Activated CD4-positive, alpha-beta T cell treated with anti-CD3 and anti-CD28 coated beads for 1 hour (primary cell): ENCODE measurements at places on chromosomes 13 and 19.

GRCh38 chr13:95870421-95870820, 182.8 kb downstream of the UGGT2 start:
- DNase-seq: no peak

DNA sequence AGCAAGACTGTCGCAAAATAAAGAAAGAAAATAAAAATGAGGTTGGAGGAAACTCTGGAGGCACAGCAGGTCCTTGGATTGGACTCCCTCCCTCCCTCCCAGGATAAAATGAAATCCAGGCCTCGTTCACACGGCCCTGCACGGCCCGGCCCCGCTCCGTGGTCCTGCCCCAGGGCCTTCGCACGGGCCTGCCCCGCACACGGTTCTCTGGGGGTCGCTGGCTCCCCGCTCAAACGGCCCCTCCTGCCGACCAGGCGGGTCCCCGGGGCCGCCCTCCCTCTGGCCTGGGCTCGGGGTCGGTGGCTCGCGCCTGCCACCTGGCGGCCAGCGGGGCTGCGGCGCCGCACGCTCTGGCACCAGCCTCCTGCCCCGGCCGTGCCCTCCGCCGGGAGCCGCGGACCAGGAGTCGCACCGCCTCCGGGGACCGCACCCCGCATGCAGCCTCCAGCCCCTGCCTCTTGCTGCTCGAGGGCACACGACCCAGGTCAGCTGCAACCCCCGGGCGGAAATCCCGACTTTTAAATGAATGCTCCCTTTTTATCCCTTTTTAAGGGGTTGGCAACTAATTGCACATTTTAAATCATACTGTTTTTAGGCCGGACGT, 1.5 kb upstream of the WDR18 start:
- peak; percentile 62 for DNase-seq

GRCh38 chr13:103542648-103543047, 476.4 kb upstream of the SLC10A2 start:
- DNase-seq: no peak

GRCh38 chr19:2487842-2488241, 11.9 kb downstream of the GADD45B start:
- DNase-seq: no peak

DNA sequence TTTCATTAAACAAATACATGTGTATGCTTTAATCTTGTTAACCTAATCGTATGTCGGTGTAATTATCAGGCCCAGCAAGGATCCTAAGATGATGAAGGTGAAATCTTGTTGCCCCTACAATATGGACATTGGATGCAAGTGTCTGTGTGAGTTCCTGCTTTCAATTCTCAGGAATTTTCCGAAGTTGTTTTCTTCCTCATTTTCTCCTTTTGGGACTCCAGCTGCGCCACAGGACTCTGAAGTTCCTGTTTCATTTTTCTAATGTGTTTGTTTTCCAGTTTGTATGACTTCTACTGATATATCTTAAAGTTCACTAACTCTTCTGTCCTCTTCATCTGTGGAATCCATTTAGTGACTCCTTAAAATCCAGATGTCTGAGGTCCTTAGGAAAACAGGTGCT, 11.9 kb upstream of the OR7D2 start:
- no peak for DNase-seq

- DNase-seq: no peak
Measured at GRCh38 chr19:17414097-17414496, 5.8 kb upstream of the MVB12A start.

- no peak for DNase-seq
Measured at GRCh38 chr13:92767468-92767867, 459.1 kb upstream of the GPC6 start.

DNA sequence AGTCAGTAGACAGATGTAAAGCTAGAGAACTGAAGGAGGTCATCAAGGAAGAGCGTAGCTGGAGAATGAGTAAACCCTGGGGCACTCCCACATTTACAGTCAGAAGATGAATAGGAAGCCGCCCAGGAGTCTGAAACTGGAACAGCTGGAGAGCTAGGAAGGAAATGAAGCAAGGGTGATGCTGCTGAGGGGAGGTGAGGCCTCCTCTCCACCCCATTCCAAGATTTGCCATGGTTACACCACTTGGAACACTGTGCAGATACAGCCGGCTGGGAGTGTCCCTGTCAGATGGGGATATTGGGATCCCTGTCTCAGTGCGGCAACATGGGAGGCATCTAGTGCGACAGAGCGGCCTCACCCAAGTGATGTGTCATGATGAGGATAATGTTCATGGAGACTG, 51.8 kb upstream of the GPI start:
- no peak for DNase-seq

GRCh38 chr13:91534996-91535395, 136.6 kb downstream of the GPC5 start:
- no peak for DNase-seq

DNA sequence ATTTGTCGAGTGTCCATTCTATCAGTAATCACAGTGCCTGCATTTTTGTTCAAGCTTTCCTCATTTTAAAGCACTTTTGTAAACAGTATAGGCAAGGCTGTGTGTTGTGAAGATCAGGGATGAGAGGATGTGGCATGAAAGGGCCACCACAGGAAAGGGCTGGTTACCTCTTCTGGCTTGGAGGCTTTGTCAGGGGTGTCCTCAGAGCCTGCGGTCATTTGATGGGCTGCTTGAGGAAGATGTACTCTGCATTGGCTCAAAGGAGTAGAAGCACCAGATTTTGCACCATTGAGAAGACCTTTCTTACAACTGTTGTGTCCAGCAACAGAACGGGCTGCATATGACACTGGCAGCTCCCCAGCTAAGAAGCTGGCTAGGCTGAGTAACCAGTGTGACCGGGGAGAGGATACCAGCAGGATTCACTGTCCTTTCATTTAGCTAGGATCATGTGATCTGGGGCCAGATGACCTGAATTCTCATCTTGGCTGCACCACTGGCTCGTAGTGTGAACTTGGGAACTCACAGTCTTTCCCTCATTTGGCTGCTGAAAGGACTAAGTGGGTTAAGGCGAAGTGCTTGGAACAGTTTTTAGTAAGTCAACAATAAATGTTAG, 380.2 kb downstream of the FGF9 start:
- no peak for DNase-seq

DNA sequence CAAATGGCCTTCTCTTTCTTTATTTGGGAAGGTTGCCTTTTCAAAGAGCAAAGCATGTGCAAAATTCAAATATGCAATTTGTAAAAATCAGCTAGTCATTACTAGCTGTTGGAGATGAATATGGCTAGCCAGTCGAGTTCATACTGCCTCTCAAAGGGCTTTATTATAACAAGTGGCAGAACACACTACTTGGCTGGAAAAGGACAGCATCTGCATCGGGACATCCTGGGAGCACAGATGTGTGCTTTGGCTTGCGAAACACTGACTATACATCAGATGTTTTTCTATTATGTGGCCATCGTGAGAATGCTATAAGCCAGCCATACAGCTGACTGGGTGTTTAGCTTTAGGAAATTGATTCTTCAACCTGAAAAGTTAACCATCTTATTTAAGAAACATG, 424.2 kb downstream of the KCTD12 start:
- no peak for DNase-seq

DNA sequence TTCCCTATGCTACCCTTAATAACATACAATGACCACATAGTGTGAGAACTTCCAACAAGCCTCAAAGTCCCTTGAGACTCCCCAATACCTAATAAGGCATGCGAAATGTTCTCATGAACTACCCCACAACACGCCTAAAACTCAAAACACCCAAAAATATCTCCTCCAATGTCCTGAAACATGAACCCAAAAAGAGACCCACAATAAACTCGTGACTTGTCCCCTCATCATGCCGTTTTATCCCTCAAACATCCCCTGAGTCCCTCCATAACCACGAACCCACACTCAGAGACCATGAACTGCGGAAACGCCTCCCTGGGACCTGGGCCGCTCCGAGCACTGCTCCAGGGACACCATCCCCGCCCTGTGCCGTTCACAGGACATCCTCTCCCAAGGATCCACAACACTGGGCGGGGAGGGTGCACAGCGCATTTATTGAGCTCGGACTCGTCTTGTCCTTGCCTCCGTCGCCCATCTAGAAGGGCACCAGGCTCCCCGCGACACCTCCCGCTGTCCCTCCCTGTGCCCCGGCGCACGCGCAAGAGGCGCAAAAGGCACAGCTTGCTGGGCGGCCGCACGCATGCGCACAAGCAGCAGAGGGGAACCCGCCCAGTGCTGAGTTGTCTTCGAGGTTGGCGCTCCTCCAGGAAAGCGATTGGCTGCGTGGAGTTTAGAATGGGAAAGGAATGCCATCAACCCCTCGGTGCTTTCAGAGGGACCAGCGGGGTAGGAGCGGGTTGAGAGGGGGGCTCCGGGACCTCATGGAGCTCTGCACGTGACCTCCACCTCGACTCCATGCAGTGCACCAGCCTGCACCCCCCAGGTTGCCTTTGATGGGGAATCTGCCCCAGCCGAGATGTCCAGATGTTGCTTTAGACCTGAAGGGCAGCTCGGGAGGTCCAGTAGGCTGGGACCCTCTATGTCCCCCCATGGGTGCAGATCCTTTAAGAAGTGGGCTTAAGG, 8.8 kb downstream of the FXYD3 start:
- DNase-seq: peak; percentile 83

DNA sequence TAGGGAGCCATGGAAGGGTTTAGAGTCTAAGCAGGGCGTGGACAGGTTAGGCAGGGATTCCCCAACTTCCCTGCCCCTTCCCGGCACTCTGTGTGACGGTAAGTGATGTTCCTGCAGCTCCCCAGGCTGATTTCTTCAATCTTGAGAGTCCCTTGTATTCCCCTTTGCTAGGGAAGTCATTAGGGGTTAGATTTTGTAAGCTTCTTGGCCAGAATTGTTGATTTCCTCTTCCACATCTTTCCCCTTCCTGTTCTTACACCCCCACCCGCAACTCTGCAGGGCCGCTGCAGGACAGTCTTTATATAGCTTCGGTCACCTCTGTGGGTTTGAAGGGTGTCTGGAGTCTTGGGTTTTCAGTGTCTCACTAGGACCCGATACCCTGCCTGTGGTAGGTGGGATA, 10.6 kb upstream of the ADGRE1 start:
- no peak for DNase-seq

DNA sequence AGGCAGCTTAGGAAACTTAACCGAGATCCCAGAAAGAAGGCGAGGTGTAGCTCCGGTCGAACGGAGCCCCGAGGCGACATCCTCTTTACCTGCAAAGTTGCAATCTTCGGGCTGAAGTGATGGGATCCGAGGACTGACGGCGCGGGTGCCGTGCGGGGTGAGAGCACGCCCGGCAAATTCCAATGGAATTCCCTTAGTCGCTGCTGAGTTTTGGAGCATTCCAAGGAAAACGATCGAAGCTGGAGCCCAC, 141 bp downstream of the TRPC4 start:
- DNase-seq: no peak

DNA sequence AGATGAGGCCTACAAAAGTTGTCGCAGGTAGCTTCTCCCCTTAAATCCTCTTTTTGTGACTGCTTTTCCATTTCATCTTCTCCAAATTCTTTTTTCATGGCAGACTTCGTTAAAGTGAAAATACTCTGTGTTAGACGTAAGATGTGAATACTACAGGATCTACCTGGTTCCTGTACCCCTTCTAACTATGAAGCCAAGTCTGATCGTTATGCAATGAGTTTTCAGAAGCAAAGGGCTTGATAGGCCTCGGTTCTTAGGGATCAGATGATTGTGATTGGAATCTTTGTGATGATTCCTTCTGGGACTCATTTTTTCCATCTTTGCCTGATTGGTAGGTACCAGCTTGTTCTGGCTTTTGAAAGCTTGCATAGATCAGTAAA, 86.9 kb downstream of the PCCA start:
- DNase-seq: no peak

GRCh38 chr13:40102854-40103253, 447.4 kb downstream of the COG6 start:
- peak; percentile 69 for DNase-seq

DNA sequence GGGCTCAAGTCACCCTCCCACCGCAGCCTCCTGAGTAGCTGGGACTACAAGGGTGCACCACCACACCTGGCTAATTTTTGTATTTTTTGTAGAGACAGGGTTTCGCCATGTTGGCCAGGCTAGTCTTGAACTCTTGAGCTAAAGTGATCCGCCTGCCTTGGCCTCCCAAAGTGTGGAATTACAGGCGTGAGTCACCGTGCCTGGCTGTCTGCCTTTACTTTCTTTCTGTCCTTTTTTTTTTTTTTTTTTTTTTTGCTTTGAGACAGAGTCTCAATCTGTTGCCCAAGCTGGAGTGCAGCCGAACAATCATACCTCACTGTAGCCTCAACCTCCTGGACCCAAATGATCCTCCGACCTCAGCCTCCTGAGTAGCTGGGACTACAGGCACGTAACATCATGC, 25.0 kb upstream of the OR1M1 start:
- no peak for DNase-seq

DNA sequence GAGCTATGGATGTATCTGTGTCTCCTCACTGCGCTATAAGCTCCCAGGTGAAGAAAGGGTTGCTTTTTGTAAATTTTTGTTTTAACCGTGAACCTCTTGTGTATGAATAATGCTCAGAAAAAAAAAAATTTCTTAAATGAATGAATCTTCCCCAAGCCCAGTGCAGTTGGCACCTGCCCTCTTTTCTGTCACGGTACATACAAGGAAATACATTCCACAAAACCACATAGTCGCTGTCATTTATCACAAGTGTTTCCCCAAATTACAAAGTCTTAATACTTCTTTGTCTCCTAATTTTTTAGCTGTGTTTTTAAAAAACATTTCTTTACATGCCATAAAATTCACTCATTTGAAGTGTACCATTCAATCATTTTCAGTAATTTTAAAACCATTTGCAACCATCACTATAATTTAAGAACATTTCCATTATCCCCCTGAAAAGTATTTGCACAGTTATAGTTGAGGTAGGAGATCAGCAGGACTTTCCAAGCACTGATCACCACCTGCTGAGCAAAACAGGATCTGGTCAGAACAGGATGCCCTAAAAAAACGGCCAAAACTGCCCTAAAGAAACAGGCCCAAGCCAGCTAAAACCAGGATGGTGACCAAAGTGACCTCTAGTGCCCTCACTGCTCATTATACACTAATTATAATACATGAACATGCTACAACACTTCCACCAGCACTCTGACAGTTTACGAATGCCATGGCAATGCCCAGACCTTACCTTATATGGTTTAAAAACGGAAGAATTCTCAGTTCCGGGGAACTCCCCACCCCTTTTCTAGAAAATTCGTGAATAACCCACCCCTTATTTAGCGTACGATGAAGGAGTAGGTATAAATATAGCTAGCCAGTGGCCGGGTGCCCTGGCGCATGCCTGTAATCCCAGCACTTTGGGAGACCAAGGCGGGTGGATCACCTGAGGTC, 1.3 kb upstream of the TEX30 start:
- DNase-seq: no peak

DNA sequence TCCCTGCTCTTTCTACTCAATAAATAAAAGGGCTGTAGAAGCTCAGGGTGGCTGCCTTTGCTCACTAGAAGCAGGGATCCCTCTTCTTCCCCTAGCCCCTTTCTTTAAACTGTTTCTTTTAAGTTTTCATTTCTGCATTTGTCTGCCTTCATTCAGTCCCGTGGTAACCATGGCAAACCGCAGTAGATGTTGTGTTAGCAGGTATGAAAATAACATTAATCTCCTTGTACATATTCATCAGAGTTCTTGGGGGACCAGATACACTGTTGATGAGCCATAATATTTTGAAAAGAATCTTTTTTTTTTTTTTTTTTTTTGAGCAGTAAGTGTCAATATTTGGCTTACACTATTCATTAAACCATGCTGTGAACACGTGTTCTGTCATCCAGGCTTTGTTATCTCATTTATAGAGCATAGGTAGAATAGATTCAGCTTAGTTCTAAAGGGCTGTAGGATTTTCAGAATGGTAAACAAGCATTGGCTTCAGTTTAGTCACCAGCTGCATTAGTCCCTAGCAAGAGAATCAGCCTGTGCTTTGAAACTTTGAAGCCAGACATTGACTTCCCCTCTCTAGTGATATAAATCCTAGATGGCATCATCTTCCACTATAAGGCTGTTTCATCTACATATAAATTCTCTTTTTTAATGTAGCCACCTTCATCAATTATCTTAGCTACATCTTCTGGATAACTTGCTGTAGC, 59.4 kb upstream of the SPRY2 start:
- DNase-seq: no peak
